ENCODE measurements at places on chromosomes 2 and 18.
A peak's percentile ranks its signal among the peaks of the same experiment; 100 is the strongest.

GRCh38 chr2:203600286-203600685 lies 65.2 kb upstream of the RAPH1 start:
- DNase-seq, result no peak

DNA sequence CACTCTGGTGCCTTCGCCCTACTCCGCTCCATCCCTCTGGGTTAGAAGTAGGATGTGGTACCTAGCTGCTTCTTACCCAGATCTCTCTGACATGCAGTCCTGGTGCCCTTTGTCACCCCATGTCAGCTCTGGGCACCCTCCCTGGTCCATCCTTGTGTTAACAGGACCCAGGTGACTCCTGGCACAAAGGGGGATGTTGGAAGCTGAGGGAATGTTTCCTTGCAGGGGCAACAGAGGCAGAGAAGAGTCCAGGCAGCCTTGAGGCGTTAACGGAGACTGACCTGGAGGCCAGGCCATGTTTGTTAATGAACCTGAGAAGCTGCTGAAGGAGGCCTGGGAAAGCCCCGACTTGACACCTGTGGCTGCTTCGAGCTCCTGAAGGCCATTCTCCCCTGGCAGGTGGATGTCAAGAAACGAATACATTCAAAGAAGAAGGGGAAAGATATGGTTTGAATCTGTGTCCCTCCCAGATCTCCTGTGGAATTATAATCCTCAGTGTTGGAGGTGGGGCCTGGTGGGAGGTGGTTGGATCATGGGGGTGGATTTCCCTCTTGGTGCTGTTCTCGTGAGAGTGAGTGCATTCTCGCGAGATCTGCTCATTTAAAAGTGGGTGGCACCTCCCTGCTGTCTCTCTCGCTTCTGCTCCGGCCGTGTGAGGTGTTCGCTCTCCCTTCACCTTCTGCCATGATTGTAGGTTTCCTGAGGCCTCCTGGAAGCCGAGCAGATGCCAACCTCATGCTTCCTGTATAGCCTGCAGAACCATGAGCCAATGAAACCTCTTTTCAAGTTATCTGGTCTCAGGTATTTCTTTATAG lies 31.4 kb downstream of the NPPC start:
- no peak for DNase-seq

DNA sequence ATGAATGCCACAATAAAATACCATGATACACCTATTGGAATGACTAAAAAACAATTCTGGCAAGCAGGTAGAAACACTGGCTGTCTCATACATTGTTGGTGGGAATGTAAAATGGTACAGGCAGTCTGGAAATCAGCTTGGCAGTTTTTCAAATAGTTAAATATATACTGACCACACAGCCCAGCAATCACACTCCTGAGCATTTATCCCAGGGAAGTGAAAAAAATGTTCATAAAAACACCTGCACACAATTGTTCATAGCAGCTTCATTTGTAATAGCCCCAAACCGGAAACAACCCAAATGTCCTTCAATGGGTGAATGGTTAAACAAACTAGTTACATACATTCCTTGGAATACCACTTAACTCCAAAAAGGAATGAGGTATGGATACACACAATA lies 137.2 kb downstream of the TFCP2L1 start:
- DNase-seq, result peak; percentile 6

- DNase-seq, result no peak
Observed at GRCh38 chr2:54384301-54385203, 71.6 kb upstream of the SPTBN1 start.

- DNase-seq, result no peak
Observed at GRCh38 chr2:121001641-121002040, 266.0 kb downstream of the GLI2 start.

DNA sequence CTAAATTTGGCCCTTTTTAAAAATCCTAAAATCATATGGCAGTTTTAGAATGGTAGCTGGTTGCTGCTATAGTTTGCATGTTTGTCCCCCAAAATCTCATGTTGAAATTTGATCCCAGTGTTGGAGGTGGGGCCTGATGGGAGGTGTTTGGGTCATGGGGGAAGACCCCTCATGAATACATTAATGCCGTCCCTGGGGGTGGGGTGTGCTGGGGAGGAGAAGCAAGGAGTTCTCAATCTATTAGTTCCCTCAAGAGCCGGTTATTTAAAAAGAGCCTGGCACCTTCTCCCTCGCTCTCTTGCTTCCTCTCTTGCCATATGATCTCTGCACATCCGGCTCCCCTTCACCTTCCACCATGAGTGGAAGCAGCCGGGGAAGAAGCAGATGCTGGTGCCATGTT lies 20.8 kb downstream of the GPATCH11 start:
- DNase-seq, result no peak

- DNase-seq, result no peak
Observed at GRCh38 chr2:227115761-227116160, 48.2 kb downstream of the COL4A4 start.

GRCh38 chr2:134413430-134413829 lies 159.6 kb downstream of the MGAT5 start:
- no peak for DNase-seq

DNA sequence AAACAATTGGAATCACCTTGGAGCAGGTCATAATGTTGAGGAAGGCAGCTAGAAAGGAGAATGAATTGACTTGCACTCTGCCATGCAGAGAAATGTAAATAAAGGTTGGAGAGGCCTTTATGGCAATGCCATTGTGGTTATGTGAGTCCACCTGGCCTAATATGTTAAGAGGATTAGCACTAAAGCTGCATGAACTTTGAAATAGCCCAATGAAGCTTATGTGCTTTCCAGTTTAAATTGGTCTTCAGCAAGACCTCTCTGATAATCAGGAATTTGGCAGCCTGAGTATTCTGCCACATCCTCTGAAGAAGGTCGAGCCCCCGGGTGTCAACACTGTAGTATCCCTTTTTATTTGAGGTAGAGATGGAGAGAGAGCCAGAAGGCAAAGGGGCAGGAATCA lies 464.9 kb downstream of the CDH2 start:
- DNase-seq, result no peak

- DNase-seq, result no peak
Observed at GRCh38 chr2:48943436-48943835, 187.9 kb upstream of the LHCGR start.

GRCh38 chr2:239289545-239289944 lies 111.3 kb downstream of the HDAC4 start:
- DNase-seq, result no peak

- DNase-seq, result no peak
Observed at GRCh38 chr2:74206180-74206688, 7.8 kb downstream of the MTHFD2 start.

GRCh38 chr18:58402247-58402646 lies 226.6 kb downstream of the ALPK2 start:
- peak; percentile 52 for DNase-seq

DNA sequence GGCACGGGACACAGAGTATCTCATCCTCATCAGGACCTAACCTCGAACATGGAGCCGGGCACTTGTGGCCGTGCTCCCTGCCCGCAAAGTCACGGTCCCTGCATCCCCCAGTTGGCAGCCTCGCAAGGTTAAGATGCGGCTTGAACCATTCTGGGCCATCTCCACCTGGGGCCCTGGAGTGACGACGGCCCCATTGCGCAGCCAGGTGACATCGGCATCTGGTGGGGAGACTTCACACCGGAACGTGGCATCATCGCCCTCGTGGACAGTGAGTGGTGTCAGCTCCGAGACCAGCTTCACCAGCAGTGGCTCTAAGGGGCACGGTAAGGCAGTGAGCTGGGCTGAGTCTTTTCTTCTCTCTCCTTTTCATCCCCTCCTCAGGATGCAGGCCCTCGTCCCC lies 12.6 kb downstream of the TMEM198 start:
- no peak for DNase-seq

DNA sequence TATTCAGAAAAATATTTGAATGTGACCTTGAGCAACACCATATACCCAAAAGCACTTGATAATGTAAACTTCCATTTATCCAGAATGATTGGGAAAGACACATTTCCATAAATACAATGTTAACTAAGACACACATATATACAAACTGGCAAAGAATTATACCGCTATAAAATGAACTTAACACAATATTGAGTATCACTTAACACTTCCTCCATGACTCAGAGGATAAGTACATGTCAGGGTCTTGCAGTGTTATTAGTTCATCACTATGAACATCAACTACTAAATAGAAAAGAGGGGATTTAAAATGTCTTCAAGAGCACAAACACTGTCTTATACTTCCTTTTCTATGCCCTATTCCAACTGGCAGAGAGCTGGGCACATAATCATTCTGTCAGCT lies 18.6 kb downstream of the WDSUB1 start:
- DNase-seq, result no peak

- no peak for DNase-seq
Observed at GRCh38 chr2:145558617-145559350, 1038.9 kb upstream of the ZEB2 start.

- DNase-seq, result no peak
Observed at GRCh38 chr2:191048073-191048472, 34.1 kb upstream of the STAT1 start.

DNA sequence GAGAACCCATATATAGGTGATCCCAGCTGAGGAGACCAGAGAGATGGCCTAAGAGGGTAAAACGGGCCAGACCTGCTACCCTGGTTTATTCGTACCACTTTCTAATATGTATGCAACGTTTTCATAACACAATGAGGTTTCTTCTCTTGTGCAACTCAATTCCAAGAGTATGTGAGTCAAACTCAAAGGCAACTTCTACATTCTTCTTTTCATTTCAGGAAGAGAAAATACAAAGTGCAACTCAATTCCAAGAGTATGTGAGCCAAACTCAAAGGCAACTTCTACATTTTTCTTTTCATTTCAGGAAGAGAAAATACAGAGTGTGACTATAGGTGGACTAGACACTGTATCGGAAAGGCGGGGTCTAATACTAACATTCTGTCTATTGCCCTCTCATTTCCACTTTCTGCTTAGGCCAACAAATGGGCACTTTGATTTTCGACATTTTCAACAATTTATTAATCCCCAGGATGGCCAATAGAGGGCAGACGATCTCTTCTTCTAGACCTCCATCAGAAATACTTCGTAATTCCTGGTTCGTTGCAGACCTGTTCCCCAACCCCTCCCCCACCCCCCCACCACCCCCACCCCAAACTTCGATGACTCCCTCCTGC lies 3.7 kb upstream of the CRIM1 start:
- peak; percentile 55 for DNase-seq

DNA sequence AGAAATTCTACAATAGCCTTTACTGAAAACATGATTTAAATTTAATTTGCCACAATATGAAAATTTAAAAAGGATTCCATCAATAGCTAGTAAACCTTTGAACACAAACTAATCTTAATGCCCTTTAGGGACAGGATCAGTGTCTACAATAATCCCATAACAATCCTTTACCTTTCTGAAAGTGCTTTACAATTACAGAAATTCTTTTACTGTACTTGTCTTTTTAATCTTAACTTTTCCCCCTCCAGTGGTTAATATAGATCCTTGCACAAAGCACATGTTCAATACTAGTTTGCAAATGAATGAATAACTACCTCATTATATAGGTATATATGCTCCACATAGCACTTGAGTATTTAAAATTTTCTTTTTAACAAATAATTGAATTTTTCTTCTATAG lies 122.6 kb downstream of the PLEKHA3 start:
- no peak for DNase-seq

GRCh38 chr18:70522183-70522680 lies 233.4 kb downstream of the SOCS6 start:
- DNase-seq, result no peak

- peak; percentile 100 for DNase-seq
Observed at GRCh38 chr2:44291281-44292248, 16.3 kb downstream of the SLC3A1 start.

- DNase-seq, result no peak
Observed at GRCh38 chr2:26477126-26477910, 606 bp downstream of the OTOF start.

DNA sequence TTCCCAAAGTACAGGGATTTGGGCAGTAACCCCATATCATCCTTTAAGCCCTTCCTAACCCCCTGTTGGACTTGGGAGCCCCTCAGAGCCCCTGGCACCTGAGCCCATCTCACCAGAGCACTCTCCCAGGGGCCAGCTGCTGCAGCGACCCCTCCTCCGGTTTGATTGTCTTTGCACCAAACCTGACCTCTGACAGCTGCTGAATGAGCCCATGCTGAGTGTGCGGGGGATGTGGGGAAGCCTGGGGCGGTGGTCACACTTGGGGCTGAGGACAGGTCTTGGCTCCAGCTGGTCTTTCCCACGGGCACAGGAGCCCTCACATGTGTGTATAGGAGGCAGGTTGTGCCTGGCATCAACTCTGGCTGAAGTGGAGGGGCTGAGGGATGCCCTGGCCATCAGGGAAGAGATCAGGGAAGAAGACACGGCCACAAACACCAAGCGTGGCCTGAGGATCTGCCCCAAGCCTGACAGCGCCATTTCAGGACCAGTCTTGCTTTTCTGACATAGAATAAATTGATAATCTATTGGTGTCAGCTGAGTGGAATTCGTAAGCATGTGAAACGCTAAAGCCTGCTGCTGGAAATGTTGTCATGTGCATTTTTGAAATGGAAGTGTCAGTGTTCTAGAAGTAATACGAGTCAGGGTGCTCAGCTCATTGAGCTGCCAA lies 102.4 kb downstream of the ACKR3 start:
- no peak for DNase-seq

GRCh38 chr18:63067939-63068338 lies 251.6 kb downstream of the BCL2 start:
- DNase-seq, result peak; percentile 11

- peak; percentile 81 for DNase-seq
Observed at GRCh38 chr18:72460210-72460680, 83.9 kb downstream of the CBLN2 start.

DNA sequence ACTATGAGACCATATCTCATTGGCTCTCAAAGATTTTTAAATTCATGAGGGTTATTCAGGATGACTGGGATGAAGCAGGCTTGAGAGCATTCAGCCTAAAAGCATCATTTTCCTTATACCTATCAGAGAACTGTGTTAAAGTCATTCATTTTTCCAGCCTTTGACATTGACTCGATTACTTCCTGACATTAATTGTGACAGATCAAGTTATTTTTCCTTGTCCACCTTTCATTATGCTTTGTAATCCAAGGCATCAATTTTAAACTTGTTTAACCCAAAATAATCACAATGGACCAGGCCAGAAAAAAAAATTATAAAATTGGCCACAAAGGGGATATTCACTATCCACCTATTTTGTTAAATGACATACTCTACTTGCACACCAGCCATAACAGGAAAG lies 1606.8 kb upstream of the PIK3C3 start:
- DNase-seq, result no peak

DNA sequence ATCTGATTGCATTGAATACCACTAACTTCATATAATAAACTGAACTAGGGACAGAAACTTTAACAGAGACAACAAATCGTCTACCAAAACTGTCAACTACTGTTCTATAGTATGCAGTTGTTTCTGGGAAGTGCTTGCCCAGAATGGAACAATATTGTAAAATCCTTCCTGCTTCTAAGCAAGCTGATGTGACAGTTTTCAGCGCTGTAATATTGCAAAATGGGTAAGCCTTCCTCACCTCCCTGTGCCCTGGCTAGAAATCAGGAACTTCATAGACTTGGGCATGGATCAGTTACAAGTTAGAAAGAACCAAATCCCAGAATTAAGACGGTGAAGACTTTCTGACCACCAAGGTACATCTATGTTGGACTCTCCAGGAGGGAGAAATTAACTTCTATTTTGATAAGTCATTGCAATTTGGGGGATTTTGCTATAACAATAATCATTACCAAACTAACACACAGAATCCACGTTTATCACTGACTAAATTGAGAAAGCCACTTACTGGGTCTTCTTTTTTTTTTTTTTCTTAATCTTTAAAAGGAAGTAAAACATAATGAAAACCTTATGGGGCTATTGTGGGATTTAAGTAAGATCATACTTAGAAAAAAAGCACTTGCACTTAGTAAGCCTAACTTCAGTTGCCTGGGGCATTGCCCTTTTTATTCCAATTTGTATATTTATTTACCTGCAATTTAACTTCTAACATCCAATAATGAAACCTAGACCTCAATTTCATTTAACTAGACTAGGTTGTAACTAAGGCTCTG lies 261.5 kb downstream of the TRIB2 start:
- no peak for DNase-seq
